ENCODE measurements at places on chromosomes 3 and 15.

GRCh38 chr3:125104639-125105038 lies 48.8 kb upstream of the HEG1 start:
- DNase-seq: no peak

DNA sequence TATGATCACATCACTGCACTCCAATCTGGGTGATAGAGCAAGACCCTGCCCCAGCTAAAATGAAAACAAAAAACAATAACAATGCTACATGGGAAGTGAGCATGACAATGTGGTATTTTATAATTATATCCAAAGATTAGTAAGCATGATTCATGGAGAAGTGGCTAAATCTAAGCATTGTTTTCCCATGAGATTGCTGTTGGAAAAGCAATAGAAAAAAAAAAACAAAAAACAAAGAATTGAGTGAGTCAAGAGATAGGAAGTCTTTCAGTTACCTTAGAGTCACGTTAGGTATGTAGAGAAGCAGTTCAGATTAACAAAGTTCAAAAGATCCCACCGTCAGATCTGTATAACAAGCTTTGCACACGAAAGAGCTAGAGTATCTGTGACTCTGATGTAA lies 210.3 kb upstream of the CNTN6 start:
- DNase-seq: no peak

DNA sequence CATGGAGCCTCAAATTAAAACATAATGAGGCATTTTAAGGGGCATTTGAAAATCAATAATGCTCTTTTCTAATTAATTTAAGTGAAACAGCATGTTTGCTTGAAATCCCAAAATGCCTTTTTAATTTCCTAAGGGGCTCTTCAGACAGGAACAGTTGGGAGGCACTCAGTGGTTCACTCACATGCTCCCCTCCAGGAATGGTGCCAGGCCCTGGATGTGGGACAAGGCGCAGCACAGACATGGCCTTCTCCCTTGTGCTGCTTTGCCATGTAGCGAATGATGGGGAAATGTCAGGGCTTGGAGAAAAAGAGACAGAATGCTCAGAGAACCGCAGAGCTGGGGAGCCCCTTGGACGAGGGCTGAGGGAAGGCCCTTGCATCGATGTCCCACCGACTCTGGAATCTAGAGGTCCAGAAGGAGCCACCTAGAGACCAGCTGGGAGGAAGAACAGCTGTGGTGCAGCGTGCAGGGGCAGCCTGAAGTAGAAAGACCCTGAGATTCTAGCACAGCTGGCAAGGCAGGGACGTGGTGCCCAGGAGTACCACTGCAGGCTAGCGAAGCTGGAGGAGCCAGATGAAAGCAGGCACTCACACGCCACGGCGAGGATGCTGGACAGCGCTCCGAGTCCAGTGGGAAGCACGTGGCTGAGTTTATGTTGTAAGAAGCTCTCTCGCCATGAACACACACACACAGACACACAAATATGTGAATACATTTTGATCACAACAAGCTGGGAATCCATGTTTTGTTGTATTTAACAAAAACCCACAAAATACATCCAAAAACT lies 27.0 kb downstream of the NSMCE3 start:
- no peak for DNase-seq

DNA sequence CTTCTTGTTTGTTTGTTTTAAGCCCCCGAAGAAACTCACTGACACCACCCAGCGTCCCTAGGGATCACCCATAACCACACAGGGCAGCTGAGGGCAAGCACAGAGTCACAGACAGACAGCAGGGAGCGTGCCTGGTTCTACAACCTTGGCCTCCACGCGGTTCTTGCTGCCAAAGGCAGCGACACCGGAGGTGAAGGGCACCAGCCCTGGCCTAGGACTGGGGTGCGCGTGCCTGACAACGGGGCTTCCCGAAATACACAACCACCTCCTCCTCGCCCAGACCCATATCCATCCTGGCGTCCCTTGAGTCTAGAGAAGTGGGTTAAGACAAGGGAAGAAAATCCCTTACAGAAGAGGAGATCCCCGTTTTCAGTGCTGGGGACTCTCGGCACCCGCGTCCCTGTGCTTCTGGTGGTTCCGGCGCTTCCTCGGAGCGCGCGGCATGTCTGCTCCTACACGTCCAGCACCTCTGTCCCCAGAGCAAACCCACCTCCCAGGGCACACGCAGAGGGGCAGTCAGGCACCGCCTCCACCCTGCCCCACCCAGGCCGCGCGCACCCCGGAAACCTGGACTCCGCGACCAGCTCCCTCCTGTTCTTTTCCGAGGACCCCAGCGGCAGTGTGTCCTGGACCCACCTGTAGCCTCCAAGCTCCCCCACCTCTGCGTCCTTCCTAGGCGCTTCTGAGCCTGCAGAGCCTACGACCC lies 911 bp downstream of the RFTN1 start:
- DNase-seq: peak; percentile 14

- DNase-seq: no peak
These were observed 66.3 kb upstream of the NAALADL2 start for GRCh38 chr3:174792864-174793263.

DNA sequence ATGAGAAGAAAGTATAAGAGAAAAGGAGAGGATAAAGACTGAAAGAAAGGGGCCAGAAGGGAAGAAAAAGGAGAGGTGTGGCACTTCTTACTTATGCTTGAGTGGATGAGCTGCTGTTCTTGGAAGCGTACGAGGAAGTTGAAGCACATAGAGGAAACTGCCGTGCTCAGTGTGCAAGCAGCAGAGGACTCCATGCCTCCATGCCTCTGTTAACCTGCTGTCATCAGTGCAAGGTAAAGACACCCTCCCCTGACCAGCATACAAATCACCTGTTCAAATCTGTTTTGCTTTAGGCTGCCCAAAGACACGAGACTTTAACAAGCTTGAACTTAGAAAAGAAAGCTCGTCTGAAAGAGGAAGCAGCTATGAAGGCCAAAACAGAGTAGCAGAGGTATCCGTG lies 6.4 kb downstream of the WDR5B start:
- no peak for DNase-seq

GRCh38 chr3:197913641-197914380 lies 36.2 kb upstream of the RPL35A start:
- DNase-seq: no peak

GRCh38 chr3:126319701-126320295 lies 37.4 kb downstream of the KLF15 start:
- no peak for DNase-seq

GRCh38 chr3:170038434-170039110 lies 777 bp downstream of the GPR160 start:
- no peak for DNase-seq

DNA sequence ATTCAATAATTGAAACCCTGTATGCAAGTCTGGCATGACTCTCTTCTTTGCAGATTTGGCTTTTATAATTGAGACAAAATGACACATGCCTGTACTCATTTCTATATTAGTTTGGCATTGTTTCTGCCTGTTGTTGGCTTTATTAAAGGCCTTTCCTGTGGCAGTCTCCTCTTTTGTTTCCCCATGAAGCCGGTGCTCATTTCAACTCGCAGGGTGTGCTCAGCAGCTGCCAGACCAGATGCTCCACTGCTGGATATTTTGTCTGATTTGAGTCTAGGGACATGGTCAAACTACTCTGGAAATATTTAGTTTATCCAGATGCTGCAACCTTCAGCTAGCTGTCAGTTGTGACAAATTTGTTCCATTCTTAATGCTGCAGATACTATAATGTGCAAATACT lies 445.3 kb downstream of the NAALADL2 start:
- DNase-seq: no peak
